ENCODE measurements at places on chromosomes 12 and 14. TPM values are rescaled to one million over a fixed set of nuclear protein-coding genes. Genes with fewer than 3 reads are reported as not detected.
A peak's percentile ranks its signal among the peaks of the same experiment; 100 is the strongest.

- DNase-seq: no peak
These were observed 77.2 kb downstream of the NKX2-1 start for GRCh38 chr14:36442824-36443241.

- DNase-seq: peak; percentile 73
These were observed 2.8 kb downstream of the PIANP start for GRCh38 chr12:6697584-6698351.

- DNase-seq: no peak
These were observed 15.0 kb downstream of the OXA1L start for GRCh38 chr14:22781301-22781991.

DNA sequence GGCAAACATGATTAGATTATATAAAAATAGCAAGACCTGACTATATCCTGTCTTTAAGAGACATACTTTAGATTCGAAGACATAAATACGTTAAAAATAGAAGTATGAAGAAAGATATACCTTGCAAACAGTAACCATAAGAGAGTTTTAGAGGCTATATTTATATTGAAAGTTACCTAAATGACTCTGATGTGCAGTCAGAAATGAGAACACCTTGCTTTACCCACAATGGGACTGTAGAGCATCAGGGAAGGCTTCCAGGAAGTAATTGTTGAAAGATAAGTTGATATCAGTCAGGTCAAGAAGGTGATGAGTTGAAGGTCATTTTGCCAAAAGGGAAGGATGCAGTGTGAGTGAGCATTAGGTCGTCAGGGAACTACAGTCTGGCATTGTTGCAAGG, 110.2 kb downstream of the NEDD1 start:
- no peak for DNase-seq

- DNase-seq: no peak
These were observed 1.6 kb downstream of the BORCS5 start for GRCh38 chr12:12358528-12358927.

- DNase-seq: no peak
These were observed 62.2 kb upstream of the ST8SIA1 start for GRCh38 chr12:22396735-22397134.

- DNase-seq: no peak
These were observed 60.6 kb downstream of the ARL6IP4 start for GRCh38 chr12:123041042-123041531.

DNA sequence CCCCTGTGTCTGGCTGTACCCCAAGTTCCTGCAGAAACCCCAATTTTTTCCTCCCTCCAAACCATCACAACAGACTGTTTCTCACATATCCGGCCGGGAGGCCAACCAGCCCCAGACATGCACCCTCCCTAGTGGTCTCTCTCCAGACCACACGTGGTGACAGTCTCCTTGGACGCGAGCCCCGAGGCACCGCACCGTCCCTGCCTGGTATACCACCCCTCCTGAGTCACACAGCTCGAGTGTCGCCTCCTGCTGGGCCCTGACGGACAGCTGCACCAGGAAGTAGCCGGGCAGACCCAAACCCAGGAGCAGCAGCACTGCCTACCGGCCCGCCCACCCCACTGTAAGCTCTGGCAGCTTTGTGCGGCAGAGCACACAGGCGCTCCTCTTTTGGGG, 97.4 kb downstream of the RFLNA start:
- peak; percentile 25 for DNase-seq

- DNase-seq: no peak
These were observed 13.3 kb upstream of the OAS3 start for GRCh38 chr12:112924986-112925385.

DNA sequence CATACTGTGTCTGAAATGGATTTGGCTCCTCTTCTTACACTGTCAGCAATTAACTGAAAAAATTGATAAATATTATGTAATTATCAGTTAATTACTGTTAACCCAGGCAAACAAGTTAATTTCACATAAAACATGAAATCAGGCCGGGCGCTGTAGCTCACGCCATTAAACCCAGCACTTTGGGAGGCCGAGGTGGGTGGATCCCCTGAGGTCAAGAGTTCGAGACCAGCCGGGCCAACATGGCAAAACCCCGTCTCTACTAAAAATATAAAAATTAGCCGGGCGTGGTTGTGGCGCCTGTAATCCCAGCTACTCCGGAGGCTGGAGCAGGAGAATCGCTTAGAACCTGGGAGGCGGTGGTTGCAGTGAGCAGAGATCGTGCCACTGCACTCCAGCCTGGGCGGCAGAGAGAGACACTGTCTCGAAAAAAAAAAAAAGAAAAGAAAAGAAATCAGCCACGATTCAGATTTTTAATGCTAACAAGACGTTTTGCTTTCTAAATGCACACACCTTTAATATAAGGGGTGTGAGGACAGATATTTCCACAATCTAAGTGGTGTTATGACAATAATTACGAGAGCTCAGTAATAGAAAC, 473 bp upstream of the TMEM19 start:
- DNase-seq: no peak

DNA sequence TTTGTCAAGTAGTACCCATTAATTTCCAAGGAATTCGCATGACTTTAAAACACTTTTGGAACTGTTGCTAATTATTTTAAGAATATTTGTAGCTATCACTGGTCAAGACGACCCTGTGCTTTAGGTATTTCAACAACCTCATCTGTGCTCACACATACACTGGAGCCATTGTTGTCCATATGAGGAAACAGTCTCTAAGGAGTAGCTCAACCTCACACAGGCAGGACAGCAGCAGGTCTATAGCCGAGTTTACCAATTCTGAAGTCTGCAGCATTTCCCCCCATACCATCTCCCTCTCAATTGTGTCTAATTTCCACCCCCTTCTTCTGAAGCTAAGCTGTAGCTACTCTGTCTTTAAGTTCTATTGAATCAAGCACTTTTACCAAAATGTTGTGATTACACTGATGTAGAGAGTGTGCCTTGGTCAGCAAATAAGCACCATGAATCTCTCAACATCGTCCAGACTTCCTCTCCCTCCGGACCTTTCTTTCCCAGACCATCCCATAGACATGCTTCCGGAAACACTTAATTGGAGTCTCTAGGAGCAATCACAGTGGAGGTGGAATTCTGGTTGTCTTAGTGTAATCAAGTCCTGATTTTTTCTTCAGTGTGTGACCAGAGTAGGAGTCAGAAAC, 48.5 kb upstream of the NUAK1 start:
- DNase-seq: no peak

DNA sequence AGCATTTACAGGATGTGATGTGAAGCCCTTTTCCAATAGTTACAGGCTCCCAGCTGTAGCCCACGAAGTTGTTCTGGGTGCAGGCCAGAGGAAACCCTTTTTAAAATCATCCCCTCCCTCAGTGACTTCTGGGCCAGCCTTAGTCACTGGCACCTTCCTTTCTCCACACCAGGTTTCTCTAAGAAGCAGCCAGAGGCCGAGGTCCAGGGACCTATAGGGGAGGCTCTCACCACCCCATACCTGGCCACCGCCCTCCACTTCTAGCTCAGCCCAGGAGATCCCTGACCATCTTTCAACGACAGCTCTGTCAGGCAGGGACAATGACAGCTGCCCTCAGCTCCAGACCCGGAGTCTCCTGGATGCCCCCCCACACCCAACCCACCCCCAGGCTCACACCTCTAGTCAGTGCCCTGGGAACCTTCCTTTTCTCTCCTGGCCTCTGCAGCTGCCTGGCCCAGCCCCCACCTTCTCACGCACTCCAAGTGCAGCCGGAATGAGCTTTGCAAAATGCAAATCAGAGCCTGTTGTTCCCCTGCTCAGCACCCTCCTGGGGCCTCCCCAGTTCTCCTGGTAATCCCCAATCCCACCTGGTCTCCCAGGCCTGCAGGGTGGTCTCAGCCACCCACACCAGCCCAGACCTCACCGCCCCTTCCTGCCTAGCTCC, 46.7 kb downstream of the TESC start:
- DNase-seq: no peak

GRCh38 chr14:105212541-105213300, 31.6 kb upstream of the NUDT14 start:
- no peak for DNase-seq

DNA sequence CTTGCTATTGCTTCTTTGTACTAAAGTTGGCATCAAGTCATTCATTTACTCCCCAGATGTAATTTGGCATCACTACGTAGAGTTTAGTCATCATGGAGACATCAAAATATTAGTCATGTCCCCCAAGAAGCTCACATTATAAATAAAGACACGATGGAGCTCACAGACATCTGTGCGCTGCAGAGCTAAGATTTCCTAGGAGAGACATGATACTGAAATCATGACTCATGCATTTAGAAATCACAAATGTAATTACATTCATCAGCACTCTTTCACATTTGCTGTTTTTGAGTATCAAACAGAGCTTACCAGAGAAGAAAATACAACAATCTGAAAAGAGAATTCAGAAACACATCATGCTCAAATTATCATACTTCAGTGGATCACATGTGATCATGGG, 169.8 kb downstream of the LRIG3 start:
- DNase-seq: peak; percentile 95

DNA sequence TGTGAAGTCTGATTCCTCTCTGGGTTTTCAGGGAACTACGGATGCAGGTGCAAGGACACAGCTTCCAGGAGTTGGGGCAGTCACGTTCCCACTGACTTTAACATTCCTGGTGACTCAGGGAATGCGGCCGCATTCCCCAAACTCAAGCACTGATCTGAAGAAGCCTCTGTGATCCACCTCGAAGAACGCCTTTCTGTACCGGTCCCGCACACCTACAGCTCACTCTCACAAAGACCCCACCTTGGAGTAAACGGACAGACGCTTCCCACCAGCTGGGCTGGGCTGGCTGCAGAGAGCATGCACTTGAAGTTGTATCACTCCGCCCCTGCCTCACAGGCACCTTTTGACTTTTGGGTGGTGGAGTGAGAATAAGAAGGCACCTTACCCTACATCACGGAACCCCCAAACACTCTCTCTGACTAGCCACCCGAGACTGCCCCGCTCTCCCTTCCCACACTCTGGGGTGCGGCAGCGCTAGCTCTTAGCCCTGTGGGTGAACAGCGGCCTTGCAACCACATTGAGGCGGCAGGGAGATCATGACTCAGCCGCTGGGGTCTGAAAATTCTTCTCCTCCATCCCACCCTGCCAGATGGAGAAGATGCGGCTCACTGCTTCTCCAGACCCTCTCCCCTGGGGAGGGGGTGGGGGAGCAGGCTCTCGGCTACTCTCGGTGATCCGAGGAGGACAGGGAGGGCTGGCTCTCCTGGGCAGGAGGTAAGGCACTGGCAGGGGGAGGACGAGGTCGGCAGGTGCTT, 23.7 kb upstream of the HDAC7 start:
- DNase-seq: no peak

GRCh38 chr14:58625438-58625837, 12.3 kb upstream of the DACT1 start:
- no peak for DNase-seq

DNA sequence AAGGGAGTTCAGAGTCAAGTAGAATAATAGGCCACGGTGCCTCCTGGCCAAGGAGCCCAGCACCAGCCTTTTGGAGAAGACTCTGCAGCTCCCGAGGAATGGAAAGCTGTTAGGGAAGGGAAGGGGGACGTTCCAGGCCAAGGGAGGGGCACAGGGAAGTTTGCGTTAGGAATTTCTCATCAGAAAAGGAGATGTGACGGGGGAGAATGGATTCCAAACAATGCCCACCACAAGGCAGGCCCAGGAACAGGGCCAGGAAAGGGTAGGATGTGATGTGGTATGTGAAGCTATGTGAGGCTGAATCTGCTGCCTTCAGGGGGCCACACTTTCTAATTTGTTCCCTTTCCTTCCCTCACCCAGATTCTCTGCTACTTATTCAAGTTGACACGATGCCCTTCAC, 46.0 kb downstream of the DGLUCY start:
- no peak for DNase-seq

GRCh38 chr12:24820872-24821271, 128.0 kb downstream of the BCAT1 start:
- peak; percentile 43 for DNase-seq

GRCh38 chr12:88556213-88556774, 24.0 kb downstream of the KITLG start:
- no peak for DNase-seq

GRCh38 chr12:132593938-132594358, 16.4 kb downstream of the LRCOL1 start:
- peak; percentile 96 for DNase-seq

DNA sequence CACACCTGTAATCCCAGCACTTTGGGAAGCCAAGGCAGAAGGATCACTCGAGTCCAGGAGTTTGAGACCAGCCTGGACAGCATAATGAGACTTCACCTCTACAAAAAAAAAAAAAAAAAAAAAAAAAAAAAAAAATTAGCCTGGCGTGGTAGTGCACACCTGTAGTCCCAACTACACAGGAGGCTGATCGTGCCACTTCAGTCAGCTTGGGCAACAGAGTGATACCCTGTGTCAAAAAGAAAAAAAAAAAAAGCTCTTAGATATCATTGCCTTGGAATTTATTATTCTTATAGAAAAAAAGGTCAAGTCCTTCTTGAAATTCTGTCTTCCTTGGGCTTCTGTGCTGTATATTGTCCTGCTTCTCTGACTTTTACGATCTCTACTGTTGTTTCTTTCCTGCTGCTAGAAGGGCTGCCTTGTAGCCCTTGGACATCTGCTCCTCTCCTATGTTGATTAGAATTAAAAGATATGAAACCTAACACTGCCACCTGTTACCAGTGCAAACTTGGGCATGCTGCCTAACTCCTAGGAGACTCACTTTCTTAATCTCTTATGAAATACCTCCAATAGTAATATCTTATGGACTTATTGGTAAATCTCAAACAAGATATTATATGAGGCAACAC, 5.7 kb downstream of the TMEM19 start:
- DNase-seq: peak; percentile 13

- DNase-seq: no peak
These were observed 330.1 kb upstream of the PRICKLE1 start for GRCh38 chr12:42919691-42920090.

DNA sequence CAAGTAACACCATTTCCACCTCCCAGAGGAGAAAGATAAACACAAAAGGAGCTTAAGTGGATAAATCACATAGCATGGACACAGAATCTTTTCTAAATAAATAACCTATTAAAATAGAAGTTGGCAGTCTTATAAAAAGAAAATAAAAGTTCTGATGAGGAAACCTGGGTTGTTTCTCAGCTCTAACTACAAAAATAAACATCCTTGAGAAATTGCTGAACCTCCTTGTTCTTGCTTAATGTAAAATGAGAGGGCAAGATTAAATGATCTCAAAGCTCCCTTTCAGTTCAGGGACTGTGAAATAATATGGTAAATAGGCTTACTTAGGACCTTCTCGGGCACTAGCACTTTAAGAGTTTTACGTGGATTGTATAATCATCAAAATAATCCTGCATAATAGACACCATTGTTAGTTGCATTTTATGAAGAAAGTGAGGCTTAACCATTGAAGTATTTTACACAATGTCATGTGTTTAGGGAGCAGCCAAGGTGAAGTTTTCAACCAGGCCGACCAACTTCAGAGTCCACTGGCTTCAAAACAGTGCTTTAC, 214.0 kb upstream of the NOVA1 start:
- peak; percentile 20 for DNase-seq

GRCh38 chr12:49536526-49537071, 2.2 kb upstream of the KCNH3 start:
- no peak for DNase-seq

The DIO2 gene
- 0.26 TPM for total RNA-seq

The HNRNPA1 gene
- total RNA-seq: 1,435 TPM

The FAM186B gene
- total RNA-seq: 0.30 TPM

The PROX2 gene
- total RNA-seq: not detected

The NUP37 gene
- 32.3 TPM for total RNA-seq

The ASCL1 gene
- total RNA-seq: not detected

The TAS2R7 gene
- not detected for total RNA-seq

The PPFIA2 gene
- total RNA-seq: 2.2 TPM

The GPRC5A gene
- total RNA-seq: 42.1 TPM

The TSPAN9 gene
- 12.6 TPM for total RNA-seq

The SYNDIG1L gene
- not detected for total RNA-seq

The GZMH gene
- total RNA-seq: not detected

Measured in MCF 10A (cell line).